Progenitor cell of endocrine pancreas (in vitro differentiated cells): ENCODE measurements at places on chromosomes 3 and 15. TPM values are rescaled to one million over a fixed set of nuclear protein-coding genes. Genes with fewer than 3 reads are reported as not detected.

The RETNLB gene
- not detected in 2 replicates for total RNA-seq

The CD47 gene
- 55.1 and 65.3 TPM in 2 replicates for total RNA-seq

GRCh38 chr3:69906351-69906966, 93.1 kb upstream of the SAMMSON start:
- H3K27ac ChIP-seq = no peak overlapping the region
- peaks cover 4% of the 10 kb centered on the region for H3K4me1 ChIP-seq
- DNase-seq = no peak
- H3K36me3 ChIP-seq = peaks cover 8% of the 10 kb centered on the region
- no peaks in the 10 kb centered on the region for H3K27me3 ChIP-seq

DNA sequence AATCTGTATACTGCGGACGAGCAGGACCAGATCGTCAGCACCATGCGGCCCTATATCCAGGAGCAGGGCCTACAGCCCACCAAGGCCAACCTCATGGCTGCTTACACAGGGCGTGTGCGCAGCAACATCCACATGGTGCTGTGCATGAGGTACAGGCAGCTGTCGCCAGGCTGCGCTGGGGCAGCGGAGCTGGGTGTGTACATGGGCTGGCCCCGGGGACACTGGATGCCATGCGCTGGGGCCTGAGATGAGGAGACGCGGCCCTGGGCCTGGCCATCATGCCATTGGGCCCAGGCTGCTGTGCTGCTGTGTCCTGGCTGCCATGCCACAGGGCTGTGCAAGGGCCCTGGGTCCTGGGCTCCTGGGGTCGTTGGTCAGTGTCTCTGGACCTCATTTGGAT, 61.5 kb downstream of the SEMA3G start:
- no peak overlapping the region for H3K27ac ChIP-seq
- no peak for DNase-seq
- H3K4me3 ChIP-seq = no peak overlapping the region

DNA sequence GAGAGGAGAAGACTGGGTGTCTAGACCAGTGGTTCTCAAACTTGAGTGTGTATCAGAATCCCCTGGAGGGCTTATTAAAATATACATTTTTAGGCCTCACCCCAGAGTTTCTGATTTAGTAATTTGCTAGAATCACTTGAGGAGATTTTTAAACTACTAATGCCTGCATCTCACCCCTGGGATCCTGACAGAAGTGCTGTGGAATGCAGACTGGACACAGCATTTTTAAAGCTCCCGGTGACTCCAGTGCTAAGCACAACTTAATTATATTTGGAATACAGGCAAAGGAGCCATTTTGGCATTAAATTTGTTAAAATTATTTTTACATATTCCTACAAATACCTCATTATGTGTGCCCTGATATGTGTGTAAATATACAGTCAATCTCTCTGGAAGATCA, 26.7 kb upstream of the COL6A6 start:
- H3K27ac ChIP-seq = no peak overlapping the region
- H3K4me1 ChIP-seq = peaks cover 8% of the 10 kb centered on the region
- H3K36me3 ChIP-seq = no peaks in the 10 kb centered on the region
- H3K4me3 ChIP-seq = no peak overlapping the region
- H3K27me3 ChIP-seq = peaks cover 4% of the 10 kb centered on the region

- no peaks in the 10 kb centered on the region for H3K36me3 ChIP-seq
- H3K27me3 ChIP-seq = peaks cover 22% of the 10 kb centered on the region
- DNase-seq = peak; percentile 43
- no peak overlapping the region for H3K4me3 ChIP-seq
- H3K4me1 ChIP-seq = peaks cover 7% of the 10 kb centered on the region
Measured at GRCh38 chr3:113287803-113288648, 76.7 kb downstream of the BOC start.

GRCh38 chr15:67080118-67080899, 14.9 kb downstream of the SMAD3 start:
- peak overlapping the region; percentile 17 for H3K27ac ChIP-seq
- H3K4me3 ChIP-seq = no peak overlapping the region

GRCh38 chr3:87147562-87147961, 79.5 kb upstream of the CHMP2B start:
- H3K36me3 ChIP-seq = peaks cover 3% of the 10 kb centered on the region
- peaks cover 19% of the 10 kb centered on the region for H3K4me1 ChIP-seq
- DNase-seq = no peak
- H3K4me3 ChIP-seq = peak overlapping the region; percentile 16
- no peaks in the 10 kb centered on the region for H3K27me3 ChIP-seq
- no peak overlapping the region for H3K27ac ChIP-seq

DNA sequence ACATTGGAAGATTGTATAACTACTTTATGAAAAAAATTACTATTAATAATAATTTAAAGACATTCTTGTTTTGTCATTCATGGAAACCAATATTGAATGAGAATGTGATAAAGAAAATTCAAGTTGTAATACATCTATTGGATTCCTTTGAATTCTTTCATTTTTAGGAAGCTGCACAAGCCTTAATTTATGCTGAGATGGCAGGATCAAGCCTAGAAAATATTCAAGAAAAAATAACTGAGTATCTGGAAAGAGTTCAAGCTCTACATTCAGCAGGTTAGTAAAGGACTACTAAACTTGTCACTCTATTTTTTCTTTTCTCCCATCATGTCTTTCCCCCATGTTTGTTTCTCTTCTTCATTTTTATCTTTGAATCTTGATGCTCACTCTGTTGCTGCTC, 5.9 kb downstream of the CAPN7 start:
- peaks cover 18% of the 10 kb centered on the region for H3K36me3 ChIP-seq
- H3K27ac ChIP-seq = no peak overlapping the region
- peaks cover 8% of the 10 kb centered on the region for H3K4me1 ChIP-seq
- H3K27me3 ChIP-seq = no peaks in the 10 kb centered on the region
- DNase-seq = no peak
